ENCODE measurements at places on chromosomes 6 and 20.

- DNase-seq = no peak
These were observed 484.9 kb upstream of the MAN1A1 start for GRCh38 chr6:119834418-119834817.

DNA sequence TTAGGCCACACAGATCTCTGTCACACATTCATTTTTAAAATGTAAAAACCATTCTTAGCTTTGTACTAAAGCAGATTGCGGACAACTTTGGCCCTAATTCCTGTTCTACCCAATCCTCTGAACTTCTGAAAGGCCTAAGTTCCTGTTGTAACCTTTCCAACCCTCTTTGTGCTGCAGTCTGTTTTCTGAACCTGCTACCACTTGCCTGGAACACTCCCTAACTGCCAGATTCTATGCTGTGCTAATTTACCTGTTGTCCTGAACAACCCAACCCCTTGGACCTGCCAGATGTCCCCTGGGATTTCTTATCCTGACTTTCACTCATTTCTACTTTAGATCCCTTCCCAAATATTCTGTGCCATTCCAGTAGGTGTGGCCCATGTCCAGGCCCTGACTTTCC is 398.7 kb downstream of the ZFAND3 start:
- no peak for DNase-seq

GRCh38 chr6:35219683-35220326 is 6.0 kb downstream of the SCUBE3 start:
- peak; percentile 77 for DNase-seq

DNA sequence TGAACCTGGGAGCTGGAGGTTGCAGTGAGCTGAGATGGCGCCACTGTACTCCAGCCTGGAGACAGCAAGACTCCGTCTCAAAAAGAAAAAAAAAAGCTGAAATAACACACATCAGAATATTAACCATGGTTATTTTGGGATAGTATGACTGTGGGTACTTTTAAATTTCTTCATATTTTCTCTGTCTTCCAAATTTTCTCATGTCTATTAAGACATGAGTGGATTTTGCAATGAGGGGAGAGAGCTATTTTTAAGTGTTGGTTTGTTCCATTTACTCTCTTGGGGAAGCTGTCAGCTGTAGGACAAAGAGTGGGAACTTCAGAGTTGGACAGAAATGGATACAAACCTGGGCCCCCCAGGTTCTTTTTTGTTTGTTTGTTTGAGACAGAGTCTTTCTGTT is 10.3 kb downstream of the ADISSP start:
- no peak for DNase-seq

- DNase-seq = no peak
These were observed 230.7 kb upstream of the PRDM1 start for GRCh38 chr6:105855433-105855832.

DNA sequence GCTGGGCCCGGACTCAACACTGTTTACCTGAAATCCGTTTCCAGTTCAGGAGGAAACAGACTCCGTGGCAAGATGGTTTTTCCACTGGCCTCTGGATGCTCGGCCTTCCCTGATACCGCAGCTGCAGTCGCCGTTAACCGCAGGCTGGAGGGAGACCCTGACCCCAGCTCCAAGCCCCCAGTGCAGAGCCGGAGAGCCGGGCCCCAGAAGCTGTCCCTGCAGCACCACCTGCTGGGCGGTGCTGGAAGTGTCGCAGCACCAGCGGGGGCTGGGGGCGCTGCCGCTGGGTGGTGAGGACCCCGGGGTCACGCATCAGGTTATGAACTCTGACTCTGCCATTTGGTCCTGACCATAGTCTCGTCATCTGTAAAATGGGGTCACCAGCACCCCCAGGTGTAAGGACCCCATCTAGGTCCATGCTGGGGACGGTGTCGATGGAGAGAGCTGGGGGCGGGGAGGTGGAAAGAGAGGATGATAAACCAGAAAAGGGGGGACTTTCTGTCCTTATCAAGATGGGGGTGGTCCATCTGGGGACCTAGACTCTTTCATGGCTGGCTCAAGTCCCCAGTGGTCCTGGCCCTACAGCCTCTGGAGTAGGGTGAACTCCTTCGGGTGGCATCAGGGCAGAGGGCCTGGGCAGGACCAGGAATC is 20.8 kb upstream of the CHRNA4 start:
- no peak for DNase-seq

DNA sequence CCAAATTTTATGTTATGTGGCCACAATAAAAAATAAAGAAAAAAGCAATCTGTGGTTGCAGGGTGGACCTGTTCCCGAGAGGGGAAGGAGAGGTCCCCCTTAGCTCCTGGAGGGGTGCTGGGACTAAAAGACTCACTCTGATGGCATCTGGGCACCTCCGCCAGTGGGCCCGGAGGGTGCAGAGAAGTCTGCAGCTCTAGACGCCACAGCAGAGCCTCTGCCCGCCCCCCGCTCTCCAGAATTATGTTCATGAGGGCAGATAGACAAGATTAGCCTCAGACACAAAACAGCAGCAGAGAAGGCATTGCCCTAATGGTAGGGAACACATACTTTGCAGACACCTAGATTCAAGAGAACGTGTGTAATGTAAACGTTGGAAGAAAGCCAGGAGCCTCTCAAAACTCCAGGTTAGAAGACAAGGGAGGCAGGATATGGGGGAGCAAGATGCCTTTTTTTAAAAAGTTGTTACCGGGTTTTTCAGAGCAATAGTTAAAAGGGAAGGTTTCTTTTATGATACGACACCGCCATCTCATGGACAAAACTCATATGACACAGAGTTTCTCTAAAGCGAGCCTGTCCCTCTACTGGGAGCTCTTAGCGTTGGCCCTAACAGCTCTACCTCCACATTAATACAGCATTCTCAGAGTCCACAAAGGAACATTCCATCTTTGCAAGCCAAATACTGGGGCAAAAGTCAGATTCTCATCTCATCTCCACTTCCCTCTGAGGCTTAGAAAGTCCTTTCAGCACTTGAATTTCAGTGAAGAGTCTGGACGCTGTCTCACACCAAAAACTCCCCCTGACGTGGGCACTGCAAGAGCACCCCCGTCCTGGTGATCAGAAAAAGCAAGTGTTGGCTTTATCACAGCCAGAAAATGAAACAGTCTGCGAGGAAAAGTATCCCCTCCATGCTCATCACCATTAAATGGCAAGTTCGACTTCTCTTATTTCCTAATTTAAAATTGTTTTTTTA is 47.2 kb downstream of the FOXF2 start:
- peak; percentile 63 for DNase-seq

- DNase-seq = no peak
These were observed 6.2 kb downstream of the CTSA start for GRCh38 chr20:45897289-45897688.

DNA sequence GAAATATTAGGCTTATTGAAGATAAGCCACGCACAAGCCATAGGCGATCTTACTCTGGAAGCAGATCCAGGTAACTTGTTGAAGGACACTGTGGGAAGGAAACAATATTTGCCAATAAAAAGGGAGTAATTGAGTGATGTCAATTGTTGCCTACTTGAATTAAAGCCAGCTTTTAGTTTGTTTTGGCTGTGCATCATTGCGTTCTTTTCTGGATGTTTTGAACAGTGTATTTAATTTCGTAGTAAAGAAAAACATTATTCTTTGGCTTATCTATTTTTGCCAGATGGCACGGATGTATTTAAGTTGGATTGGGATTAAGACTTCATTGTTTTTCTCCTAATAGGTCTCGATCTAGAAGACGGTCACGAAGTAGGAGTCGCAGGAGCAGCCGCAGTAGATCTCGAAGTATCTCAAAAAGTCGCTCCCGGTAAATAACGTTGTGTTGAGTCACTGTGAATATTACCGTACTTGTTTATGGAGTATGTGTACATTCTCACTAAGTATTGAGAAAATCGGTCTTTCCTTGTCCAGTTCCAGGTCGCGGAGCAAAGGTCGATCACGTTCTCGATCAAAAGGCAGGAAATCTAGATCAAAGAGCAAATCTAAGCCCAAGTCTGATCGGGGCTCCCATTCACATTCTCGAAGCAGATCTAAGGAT is 2.6 kb downstream of the SRSF6 start:
- no peak for DNase-seq

DNA sequence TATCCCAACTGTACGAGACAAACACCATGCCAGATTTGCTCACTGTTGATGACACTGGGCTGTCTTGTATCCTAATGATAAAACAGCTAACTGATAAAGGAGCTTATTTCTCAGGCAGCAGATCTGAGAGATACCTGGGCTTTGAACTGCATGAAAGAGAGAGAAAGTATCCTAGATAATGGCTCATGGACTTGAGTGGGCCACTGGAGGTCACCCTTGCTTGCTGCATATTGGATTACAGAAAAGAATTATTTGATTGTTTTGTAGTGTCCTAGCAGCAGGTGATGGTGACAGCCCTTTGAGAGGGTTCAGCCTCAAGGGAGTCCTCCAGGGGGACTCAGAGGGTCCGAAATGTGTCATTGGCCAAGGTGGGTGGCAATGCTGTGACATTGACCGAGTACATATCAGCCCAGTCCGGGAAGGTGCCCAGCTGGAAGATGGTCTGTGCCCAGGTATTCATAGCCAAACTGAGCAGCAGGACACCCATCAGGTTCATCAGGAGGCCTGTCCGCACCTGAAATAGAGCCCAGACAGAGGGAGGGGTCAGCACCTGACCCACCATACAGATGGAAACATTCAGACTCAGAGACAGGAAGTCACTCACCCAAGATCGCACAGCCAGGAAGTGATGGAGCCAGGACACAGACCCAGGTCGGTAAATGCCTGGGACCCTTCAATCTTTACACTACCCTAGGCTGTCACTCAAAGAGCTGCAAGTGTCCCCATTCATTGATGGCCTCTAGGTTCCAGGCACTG is 9.4 kb upstream of the OCSTAMP start:
- no peak for DNase-seq

DNA sequence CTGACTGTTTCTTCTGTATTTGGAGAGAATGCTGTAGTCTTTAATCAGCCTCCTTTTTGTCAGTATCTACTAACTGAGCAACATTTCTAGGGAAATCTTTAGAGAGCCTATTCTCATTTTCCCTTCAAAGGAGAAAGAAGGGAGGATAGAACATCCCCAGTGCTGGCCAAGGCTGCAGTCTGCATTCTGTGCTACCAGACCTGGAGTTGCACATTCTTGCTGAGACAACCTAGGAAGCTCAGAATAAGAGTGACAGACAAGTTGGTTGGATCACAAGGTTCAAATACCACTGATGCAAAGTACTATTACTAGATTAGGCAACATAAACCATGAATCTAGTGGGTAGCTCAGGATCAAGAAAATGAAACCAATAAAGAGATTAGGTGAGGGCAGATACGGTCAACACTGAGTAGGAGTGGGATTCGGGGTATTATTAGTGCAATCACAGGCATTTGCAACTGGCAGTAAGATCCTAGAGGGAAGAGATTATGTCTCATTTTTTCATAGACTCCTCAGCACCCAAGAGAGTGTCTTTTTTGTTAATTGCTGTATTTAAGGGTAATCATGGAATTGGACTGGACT is 213.5 kb upstream of the FAM83B start:
- DNase-seq = no peak

DNA sequence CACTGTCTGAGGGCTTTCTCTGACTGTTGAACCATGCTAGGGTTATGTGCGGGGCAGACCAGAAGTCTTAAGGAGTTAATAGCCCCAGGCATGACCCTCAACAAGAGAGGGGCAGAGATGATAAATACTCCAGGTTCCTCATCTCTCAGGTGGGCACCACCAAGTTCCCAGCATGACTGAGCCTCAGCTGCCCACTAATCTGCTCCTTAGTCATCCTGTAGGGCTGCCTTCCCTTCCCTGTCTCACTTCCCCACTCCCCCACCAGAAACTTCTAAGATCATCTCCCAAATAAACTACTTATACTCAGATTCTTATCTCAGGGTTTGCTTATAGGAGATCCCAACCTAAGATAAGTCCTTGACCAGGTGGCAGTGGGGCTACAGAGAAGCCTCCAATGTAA is 137.2 kb upstream of the PRND start:
- no peak for DNase-seq

GRCh38 chr6:67608099-67608749 is 1026.9 kb upstream of the ADGRB3 start:
- no peak for DNase-seq

GRCh38 chr6:31239854-31240253 is 32.0 kb downstream of the HLA-C start:
- DNase-seq = no peak

DNA sequence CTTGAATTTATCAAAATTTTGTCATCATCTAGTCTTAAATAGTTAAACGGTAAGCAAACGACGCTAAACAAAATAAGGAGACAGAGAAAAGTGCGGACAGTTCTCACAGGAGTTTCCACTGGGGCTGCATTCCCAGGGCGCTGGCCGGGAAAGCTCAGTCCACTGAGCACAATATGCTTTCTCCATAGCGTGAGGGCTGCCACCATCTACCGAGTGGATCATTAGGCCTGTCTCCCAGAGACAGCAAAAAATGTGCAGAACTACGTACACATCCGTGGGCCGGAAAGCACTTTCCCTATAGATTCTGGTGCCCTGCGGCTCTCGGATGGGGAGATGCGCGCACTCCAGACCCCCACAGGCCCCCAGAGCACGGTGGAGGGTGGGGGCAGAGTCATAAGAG is 84.9 kb downstream of the THBS2 start:
- no peak for DNase-seq

DNA sequence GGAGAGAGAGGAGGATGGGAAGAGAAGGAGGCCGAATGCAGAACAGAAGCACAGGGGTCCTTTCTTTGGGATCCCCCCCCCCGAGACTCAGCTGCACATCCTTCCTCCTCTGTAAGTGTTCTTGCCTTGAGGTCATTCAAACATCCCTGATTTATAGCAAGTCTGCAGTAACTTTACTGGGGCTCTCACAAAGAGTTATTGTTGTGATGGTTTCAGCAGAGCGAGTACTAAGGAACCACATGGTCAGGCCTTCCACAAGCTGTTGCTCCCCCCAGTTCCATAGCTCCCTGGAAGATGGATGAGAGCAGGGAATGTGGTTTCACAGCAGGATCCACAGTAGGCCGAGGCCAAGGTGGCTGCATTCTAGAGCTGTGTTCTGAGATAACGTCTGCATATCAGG is 351.4 kb upstream of the CDH4 start:
- no peak for DNase-seq

DNA sequence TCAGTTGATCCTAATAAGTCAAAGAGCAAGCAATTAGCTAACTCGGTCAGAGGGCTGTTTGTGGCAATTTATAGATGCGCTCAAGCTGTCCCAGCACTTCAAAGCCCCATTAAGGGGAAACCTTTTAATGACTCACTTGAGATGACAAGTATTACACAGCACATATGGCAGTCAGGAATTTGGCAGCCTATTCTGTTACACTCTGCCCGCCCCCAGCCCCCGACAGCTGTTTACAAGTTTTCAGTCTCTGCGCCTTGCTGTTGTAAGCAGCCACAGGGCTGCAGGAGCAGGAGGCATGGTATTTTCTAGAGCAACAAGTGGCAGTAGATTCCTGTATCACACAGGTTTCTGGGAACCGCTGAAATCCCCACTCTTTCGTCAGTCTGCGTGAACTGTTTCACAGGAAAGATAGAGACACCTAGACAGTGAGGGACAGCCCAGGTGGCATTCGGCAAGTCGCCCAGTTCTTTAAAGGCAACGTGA is 263.0 kb downstream of the FOXC1 start:
- no peak for DNase-seq
